ENCODE measurements at places on chromosomes 2 and 18.
A peak's percentile ranks its signal among the peaks of the same experiment; 100 is the strongest.

DNA sequence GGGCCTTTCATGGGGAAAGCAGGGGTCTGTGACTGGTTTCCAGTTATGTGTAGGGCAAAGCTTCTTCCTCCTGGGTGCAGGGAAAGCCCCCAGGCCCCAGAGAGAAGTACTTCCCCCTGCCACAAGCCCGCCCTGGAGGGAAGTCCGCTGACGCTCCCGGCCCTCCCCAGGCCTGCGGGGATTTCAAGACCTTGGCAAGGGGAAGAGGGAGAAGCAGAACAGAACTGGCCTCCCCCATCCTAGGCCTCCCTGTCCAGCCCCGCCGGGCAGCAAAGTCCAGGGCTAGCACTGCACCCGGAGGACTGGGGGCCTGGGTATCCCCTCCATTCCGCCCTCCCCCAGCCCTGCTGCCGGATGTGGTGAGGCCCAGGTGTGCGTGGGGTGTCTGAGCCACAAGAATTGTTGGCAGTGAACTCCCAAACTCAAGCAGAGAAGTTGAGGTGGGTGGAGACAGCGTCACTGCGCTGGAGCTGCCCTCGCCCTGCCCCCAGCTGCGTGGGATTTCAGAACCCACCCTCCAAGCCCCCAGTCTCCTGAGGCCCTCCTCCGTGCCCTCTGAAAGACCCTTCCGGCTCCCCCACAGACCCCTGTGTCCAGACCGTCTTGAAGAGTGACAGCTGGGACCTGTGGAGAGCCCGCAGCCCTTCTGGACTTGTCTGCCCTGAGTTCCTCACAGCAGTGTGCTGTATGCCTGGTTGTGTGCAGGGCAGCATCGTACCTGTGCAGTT, 1.1 kb upstream of the DUSP2 start:
- DNase-seq, result peak; percentile 68

DNA sequence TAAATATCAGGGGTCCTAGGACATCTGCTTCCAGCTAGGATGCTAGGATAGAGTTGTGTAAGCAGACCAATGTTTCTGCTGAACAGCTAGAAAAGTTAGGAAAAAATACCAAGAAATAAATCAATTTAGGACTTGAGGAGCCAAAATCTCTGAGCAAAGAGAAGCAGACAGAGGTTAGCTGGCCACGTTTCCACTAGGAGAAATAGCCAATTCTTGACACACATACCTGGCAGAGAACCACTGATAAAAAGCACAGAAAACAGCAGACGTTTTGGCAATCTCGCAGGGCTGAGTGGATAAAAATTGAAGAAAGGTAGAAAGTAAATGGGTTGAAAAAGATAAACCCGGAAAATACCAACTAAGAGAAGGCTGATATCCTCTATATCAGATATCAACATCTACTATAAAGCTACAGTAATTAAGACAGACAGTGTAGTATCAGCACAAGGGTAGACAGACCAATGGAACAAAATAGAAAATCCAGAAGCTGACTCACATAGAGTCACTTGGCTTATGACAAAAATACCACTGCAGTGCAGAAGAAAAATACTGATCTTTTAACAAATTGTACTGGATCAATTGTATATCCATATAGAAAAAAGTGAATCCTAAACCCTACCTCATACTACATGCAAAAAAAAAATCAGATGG, 306.1 kb upstream of the KLHL29 start:
- no peak for DNase-seq

- DNase-seq, result no peak
Measured at GRCh38 chr2:129456691-129457090, 522.8 kb upstream of the RAB6C start.

DNA sequence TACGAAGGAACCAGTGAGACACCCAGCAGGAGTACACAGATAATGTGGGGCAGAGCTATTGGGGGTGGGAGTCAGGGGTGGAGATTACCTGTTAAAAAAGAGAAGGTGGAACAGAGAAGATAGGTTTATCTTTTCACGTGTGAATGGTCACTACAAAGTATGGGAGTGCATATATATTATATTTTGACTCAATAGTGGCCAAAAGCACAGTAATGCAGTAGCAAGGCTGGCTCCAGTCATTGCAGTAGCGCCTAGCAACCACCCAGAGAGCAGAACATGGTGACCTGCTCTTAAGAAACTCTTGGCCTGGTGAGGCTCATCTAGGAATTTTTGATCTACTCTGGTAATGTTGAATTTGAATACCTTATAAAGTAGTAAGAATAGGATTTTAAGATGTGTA, 1.0 kb downstream of the IMPACT start:
- DNase-seq, result no peak

DNA sequence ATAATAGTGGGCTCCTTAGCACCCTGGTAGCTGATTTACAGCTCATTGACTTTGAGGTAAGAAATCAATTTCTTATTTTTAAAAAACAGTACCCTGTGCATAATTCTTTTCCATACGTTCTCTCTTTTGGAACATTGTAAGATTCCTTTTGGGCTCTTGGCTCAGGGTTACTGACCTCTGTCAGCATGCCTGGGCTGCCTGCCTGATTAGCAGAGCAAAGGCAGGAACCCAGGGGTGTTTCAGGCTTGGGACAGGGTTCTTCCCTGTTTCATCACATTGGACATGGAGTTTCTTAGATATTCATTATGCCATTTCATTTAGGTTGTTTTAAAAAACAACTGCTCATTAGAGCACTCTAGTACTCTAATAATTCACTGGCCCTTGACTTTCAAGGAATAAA, 73.8 kb upstream of the ITM2C start:
- DNase-seq, result no peak

DNA sequence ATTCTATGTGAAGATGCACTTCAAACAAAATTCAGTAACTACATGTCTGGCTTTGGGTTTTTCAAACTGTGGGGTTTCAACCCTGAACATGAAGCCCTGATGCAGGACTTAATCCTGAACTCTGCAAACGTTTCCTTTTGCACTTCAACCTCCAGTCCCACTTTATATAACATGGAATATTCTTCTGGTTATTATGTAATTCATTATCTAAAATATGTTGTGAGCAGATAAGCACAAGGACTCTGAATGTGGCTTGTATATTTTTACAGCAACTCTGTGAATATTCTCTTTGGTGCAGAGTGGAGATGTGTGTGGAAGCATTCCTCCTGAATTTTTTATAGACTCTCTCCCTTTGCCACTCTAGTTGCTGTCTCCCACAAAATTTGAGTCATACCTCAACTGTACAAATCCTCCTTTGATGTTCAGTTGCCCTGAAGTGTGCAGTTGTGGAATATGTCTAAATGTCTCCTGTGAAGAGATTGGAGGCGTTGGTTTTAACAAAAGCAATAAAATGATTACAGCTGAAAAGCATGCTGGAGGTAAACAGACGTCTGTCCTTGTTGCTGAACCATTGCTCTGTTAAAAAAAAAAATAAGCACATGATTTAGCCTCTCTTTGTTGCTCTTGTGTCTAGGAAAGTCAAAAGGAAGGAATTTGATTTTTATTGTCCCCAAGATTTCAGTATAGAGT, 205.1 kb upstream of the NRP2 start:
- no peak for DNase-seq

- DNase-seq, result no peak
Measured at GRCh38 chr2:151669585-151670081, 64.6 kb downstream of the NEB start.

- no peak for DNase-seq
Measured at GRCh38 chr2:97644023-97644717, 1.7 kb upstream of the COX5B start.

- DNase-seq, result no peak
Measured at GRCh38 chr2:235740821-235741220, 247.0 kb downstream of the AGAP1 start.

DNA sequence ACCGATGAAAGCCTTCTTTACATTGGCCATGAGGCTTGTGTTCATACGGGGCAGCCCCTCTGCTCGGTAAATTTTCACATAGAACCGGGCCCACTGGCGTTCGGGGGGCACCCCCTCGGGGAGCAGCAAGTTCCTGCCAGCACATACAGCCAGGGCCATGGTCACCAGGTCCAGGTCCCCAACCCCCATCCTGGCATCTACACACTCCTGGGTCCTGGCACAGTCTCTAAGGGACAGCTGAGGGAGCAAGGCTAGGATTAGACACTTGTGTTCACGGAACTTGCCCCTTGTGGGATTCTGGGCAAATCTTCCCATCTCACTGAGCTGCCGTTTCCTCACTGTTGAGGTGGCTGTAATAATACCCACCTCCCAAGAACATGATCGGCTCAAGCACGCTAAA, 5.6 kb upstream of the OTOF start:
- no peak for DNase-seq

- no peak for DNase-seq
Measured at GRCh38 chr2:191389288-191389687, 144.1 kb downstream of the MYO1B start.

DNA sequence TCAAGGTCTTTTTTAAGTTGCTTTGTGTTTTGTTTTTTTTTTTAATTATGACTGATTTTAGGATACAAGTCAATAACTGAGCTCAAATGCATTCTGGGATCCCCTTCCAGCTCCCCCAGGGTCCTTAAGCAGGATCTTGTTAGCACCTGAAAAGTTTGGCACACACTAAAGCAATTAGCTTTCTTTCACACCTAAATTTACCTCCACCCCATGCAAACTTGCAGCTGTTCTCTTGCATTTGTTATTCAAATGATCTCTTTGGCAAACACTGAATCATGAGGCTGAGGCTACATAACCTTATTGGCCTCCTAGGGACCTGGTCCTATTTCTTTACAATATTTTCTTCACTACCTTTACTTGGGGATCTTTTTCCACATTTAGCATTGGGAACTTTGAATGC, 2026.1 kb upstream of the CELF4 start:
- DNase-seq, result no peak

GRCh38 chr18:27685807-27686412, 491.0 kb downstream of the CDH2 start:
- DNase-seq, result no peak

- DNase-seq, result no peak
Measured at GRCh38 chr2:8370258-8370802, 311.5 kb upstream of the ID2 start.

GRCh38 chr2:28134857-28135256, 244.3 kb downstream of the BABAM2 start:
- DNase-seq, result no peak

DNA sequence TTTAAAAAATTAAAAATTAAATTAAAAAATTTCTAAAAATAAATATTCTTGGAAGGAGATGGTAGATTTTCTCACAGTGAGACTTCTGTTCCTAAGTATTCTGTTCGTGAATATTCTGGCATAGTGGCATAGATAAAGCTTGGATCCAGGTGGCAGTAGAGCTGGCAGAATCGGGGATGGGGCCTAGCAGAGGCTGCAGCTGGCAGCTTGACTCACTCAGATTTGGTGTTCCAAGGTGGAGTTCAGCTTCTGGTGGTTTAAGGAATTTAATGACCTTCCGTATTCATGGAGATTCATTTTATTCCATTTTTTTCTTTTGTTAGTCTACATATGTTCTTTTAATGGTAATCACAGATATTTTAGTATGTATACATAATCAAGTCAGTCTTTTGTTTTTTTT, 19.9 kb downstream of the ARMC9 start:
- no peak for DNase-seq

GRCh38 chr2:228417526-228417925, 236.0 kb upstream of the SPHKAP start:
- DNase-seq, result no peak

GRCh38 chr18:8389391-8390340, 219.6 kb upstream of the RAB12 start:
- DNase-seq, result peak; percentile 84

- DNase-seq, result no peak
Measured at GRCh38 chr18:74967438-74967837, 241.5 kb downstream of the PTGR3 start.

- no peak for DNase-seq
Measured at GRCh38 chr18:37235583-37235982, 330.0 kb downstream of the CELF4 start.

- DNase-seq, result no peak
Measured at GRCh38 chr2:18435426-18436037, 124.9 kb downstream of the RDH14 start.

GRCh38 chr2:121196132-121196848, 88.7 kb downstream of the TFCP2L1 start:
- DNase-seq, result no peak

GRCh38 chr18:37302519-37302918, 263.1 kb downstream of the CELF4 start:
- DNase-seq, result no peak

- no peak for DNase-seq
Measured at GRCh38 chr2:35365859-35366258, 989.7 kb upstream of the CRIM1 start.
